M059J (cell line): ENCODE measurements at places on chromosomes 7 and 10. TPM values are rescaled to one million over a fixed set of nuclear protein-coding genes. Genes with fewer than 3 reads are reported as not detected.

DNA sequence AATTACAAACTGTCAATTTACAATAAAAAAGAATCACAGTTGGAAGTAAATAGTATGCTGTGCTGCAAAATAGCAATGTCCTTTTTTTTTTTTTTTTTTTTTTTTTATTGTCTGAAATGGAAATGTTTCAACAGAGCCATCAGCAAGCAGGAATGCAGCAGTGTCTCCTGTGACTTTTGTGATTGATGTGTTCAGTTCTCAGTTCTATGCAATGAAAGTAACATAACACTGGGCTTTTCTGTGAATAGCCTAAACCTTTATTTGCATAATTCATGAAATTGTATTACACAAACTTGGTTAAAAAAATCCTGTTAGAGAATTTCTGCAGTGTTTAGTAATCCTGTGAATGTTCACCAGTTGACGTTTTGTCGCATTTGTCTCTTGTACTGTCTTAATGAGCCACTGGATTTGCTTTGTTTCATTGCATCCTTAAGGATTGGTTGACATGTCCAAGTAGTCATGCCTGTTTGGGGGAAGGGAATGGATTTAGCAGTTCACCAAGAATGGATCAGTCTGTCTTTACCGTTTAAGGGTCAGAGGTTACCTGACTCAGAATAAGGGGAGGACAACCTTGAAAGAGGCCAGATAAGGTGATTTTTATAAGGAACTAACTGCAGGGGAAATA lies 192.7 kb downstream of the MLLT10 start:
- peak; percentile 28 for DNase-seq

The EIF5AL1 gene
- total RNA-seq, result 0.59 and 1.7 TPM in 2 replicates

The CDHR3 gene
- total RNA-seq, result 0.52 and 2.1 TPM in 2 replicates

The SAMD9L gene
- 103 and 105 TPM in 2 replicates for total RNA-seq

GRCh38 chr10:122052701-122053100 lies 63.7 kb downstream of the TACC2 start:
- peak; percentile 86 for DNase-seq

The LIPJ gene
- total RNA-seq, result not detected in 2 replicates

DNA sequence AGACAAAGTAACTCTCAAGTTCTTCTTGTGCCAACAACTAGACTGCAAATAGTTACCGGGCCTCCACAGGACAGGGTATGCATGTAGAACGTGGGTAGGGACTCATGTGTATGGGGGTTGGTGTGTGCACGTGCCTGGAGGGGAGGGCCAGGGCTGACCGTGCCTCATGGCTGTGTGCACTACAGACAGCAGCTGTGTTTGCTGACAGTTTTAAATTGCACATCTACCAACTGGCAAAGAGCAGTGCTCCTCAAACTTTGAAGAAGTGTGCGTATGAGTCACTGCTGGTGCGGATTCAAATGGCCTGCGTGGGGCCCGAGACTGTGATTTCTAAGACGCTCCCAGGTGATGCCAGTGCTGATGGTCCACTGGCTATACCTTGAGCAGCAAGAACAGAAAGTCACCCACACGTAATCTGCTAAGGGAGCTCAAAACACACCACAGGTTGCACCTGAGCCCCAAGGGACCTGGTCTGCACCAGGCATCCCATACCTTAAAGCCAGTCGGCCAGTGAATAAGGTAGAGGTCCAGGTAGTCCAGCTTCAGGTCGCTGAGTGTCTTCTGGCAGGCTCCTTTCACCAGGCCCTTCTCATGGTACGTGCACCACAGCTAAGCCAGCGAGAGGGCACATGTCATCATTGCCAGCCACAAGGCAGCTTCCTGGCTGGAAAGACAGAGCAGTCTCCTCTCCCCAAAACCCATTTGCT lies 8.5 kb downstream of the AKR1B1 start:
- no peak for DNase-seq

The TCAF2 gene
- total RNA-seq, result 2.3 and 3.9 TPM in 2 replicates

- peak; percentile 36 for DNase-seq
Measured at GRCh38 chr7:142391191-142391992, 133.5 kb upstream of the PRSS58 start.

- peak; percentile 8 for DNase-seq
Measured at GRCh38 chr7:84336303-84336702, 141.7 kb upstream of the SEMA3A start.

DNA sequence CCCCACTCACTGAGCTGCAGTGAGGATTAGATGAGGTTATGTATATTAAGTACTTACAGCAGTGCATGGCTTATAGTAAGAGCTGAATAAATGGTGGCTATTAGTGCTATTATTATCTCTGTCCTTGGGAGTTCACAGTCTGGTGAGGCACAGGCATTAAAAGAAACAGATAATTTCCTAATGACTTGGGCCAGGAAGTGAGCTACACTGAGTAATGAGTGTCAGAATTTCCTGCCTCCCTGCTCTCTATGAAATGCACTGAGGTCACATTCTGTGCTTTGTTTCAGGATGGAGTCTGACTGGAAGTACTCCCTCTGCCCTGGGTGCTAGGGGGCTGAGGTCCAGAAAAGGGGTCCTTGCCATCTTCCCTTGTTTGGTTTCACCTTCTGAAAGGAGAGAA lies 48.7 kb upstream of the LOXL4 start:
- peak; percentile 63 for DNase-seq

DNA sequence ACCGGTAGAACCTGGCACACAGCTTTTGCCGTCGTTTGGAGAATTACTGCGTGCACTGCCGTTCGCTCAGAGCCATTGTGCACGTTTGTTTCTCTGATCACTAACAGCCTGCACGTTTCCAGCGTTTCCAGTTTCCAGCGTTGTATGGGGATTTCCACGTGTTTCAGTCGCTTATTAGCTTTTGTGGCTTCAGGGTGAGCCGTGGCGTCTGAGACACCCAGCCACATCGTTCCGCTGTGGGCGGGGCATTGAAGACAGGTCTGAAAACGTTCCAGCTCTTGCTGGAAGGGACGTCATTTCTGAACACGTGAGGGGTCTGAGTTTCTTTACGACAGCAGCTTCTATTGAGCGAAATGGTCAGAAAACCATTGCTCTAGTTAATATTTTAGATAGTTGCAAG lies 164.8 kb downstream of the DNAJB6 start:
- DNase-seq, result no peak

The ANKRD1 gene
- 32.4 and 40.0 TPM in 2 replicates for total RNA-seq

The CLDN15 gene
- 1.7 and 3.2 TPM in 2 replicates for total RNA-seq

The PTPRE gene
- 3.7 and 6.4 TPM in 2 replicates for total RNA-seq
